Hypothalamus (tissue), 51 donors: ENCODE measurements at places on chromosomes 3 and 15.

DNA sequence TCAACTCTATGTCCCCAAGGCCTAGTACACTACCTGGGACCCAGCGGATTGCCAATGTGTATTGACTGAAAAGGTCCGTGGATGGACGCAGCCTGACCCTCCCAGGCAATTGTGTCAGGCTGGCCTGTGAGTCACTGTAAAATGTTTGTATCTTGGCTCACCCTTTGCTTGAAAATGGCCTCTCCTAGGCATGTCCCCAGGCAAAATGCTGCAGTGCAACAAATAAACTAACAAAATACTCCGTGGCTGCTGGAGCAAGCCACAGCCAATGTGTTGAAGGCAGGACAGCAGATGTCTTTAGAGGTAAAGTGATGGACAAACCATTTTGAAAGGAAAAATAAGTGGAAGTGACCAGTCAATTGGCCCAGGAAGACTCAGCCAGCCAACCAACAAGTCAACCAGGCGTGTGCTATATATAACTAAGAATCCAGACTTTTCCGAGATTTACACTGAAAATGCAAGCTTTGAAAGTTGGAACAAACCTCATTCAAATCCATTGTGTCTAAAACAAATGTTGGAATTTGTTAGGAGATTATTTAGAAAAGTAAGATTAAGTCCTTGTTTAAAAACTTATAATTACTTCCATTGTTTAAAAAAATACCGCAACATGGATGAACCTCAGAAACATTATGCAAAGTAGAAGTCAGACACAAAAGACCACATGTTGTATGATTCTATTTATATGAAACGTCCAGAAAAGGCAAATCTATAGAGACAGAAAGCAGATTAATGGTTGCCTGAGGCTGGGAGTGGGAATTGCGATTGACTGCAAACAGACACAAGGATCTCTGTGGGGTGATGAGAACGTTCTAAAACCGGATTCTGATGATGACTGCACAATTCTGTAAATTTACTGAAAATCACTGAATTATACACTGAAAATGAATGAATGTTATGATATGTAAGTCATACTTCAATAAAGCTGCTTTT is 191.2 kb downstream of the TLE3 start:
- DNase-seq, result no peak

DNA sequence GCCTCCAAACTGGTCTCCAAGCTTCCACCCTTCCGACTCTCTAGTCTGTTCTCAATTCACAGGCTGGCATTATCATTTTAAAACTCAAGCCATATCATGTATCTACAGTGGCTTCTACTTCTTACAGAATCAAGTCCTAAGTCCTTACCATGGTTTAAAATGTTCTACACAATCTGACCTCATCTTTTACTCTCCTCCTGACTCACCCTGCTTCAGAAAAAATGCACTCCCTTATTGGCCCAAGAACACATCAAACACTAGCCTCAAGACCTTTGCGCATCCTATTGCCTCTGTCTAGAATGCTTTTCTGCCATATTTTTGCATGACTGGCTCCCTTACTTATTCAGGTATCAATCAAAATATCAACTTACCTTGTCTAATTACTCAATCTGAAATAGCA is 11.0 kb downstream of the MRPL3 start:
- no peak for DNase-seq

GRCh38 chr3:42116466-42116865 is 25.3 kb downstream of the TRAK1 start:
- no peak for DNase-seq

GRCh38 chr15:92934716-92935115 is 34.6 kb downstream of the CHD2 start:
- DNase-seq, result no peak

- no peak for DNase-seq
Measured at GRCh38 chr3:3815206-3815605, 16.0 kb downstream of the LRRN1 start.

GRCh38 chr15:79047676-79048439 is 42.7 kb downstream of the RASGRF1 start:
- no peak for DNase-seq

GRCh38 chr3:134699721-134700120 is 48.9 kb upstream of the KY start:
- DNase-seq, result no peak

DNA sequence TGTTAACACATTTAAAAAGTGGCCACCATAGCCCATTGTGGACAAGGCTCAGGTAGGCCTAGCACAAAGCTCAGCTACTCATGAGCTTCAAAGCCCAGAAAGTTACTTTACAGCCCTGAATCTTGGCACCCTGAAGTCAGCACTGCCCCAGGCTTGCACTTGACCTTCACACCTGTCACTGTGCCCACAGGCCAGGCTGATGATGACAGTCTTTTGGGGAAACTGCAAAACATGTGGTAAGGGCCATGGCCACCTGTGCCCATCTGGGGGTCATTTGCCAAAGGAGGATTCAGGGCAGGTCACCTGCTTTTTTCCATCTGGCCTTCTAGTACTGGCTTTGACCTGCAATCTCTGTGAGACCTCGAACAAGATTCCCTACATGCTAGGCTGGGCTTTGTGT is 11.0 kb downstream of the CHDH start:
- DNase-seq, result no peak

GRCh38 chr3:51500632-51501131 is 867 bp upstream of the DCAF1 start:
- no peak for DNase-seq

DNA sequence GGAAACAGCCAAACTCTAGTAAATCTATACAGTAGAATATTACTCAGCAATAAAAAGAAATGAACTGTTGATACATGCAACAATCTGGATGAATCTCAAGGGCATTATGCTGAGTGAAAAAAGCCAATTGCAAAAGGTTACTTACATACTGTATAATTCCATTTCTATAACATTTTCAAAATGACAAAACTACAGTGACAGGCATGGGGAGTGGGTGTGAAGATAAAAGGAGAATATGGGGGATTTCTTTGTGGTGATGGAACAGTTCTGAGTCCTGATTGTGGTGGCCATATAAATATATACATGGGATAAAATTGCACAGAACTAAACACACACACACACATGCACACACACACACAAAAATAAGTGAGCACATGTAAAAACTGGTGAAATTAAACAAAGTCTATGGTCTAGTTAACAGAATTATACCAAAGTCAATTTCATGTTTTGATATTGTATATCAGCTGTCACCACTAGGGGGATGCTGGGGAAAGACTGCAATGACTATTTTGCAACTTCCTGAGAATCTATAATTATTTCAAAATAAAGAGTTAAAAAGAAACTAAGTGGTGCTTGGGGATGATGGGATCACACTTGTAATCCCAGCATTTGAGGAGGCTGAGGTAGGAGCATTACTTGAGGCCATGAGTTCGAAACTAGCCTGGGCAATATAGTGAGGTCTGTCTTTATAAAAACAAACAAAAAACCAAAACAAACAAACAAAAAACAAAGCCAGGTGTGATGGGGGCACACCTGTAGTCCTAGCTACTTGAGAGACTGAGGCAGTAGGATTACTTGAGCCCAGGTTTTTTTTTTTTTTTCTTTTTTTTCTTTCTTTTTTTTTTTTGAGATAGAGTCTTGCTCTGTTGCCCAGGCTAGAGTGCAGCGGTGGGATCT is 66.0 kb downstream of the SPTSSB start:
- DNase-seq, result no peak

DNA sequence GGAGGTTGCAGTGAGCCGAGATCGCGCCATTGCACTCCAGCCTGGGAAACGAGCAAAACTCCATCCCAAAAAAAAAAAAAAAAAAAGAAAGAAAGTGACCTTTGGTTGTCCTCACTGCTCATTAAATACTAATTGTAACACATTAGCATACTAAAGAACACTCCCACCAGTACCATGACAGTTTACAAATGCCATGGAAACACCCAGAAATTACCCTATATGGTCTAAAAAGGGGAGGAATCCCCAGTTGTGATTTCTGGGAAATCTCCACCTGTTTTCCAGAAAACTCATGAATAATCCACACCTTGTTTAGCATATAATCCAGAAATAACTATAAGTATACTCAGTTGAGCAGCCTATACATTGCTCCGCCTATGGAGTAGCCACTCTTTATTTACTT is 23.5 kb upstream of the INO80 start:
- DNase-seq, result no peak

DNA sequence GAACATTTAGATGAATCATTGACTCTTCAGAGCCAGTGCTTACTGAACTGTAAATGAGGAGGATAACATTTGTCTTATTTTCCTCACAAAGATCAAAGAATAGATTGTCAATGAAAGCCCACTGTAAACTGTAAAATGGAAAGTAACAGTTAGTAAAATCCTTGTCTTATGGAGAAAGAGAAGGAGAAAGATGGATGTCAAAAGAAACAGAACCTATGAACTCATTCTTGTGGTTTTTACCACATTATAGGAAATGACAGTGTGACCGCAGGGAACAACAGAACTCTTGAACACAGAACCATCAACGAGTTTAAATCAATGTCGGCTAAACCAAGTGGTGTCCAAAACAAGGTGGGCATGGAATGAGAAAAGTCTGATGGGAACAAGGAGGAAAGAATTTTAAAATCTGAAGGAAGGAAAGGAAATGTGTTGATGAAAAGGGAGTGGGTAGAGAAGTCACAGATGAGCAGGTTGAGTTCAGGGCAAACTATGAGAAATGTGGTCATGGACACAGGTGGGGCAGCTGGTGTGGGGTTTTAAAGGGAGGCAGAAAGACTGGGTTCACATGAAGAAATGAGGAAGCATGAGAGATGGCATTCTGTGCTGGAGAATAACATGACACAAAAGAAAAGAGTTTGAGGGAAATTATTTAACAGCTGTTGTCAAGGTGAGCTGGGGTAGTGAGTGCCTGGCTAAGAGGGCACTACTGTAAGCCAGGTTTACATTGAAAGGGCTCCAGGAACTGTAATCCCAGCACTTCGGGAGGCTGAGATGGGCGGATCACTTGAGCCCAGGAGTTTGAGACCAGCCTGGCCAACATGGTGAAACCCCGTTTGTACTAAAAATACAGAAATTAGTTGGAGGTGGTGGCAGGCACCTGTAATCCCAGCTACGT is 42.4 kb upstream of the ETV5 start:
- DNase-seq, result no peak

DNA sequence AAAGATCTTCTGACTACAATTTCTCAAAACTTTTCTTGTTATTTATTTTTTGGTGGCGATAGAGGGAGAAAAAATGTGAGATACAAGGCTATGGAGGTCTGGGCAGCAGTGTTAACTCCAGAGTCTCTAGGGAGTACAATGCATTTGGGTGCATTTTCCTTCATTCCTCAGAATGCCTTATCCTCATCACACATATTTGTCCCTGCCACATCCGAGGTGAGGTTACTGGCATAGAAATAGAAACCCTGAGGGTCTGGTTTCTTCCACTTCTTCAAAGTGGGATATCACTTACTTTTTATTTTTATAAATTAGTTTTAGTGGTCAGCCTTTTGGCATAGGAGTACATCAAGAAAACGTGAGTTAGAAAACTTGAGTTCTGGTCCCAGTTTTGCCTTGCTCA is 150.4 kb downstream of the TIGIT start:
- DNase-seq, result no peak

DNA sequence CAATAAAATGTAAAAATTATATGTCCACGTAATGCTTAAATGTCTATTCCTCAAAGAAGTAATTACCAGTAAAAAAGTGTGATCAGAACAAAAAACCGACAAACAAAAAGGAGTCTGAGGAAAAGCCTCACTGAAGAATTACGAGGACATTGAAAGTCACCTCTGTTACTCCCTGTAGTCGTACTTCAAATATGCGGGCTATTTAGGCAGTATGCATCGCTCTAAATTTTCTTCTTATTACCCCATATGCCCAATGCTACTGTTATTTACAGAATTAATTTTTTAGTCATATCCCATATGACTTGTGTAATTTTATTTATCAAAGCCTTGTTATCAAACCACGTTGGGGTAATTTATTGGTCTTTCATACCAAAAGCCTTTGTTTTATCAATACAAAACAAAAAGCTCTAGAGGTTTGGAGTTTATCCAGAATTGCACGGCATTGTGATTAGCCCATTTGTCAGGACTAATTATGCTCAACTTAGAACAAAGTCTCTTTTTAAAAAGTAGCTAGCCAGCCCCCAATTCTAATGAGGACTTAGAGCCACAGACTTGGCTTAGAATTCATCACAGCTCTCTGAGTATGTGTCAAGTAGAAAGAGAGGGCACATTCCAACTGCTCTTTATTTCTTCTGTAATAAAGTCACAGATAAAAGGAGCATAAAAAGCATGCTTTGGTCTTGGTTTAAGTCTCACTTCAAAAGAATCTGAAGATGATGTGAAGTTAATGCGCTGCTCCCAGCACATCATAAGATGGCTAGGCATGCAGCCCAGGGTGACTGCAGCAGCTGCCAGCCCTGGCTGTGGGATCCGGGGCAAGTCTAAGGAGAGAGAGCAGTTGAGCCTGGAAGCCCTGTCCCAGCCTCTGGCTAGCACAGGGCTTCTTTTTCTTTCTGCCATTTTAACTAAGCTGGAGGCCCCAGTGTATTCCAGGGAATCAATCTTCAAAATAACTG is 521.0 kb downstream of the GABRG3 start:
- peak; percentile 68 for DNase-seq

- DNase-seq, result no peak
Measured at GRCh38 chr3:192435241-192435640, 292.1 kb downstream of the FGF12 start.

GRCh38 chr3:172700256-172700655 is 10.6 kb downstream of the NCEH1 start:
- no peak for DNase-seq

GRCh38 chr3:159273608-159274007 is 471.8 kb downstream of the MFSD1 start:
- DNase-seq, result no peak

DNA sequence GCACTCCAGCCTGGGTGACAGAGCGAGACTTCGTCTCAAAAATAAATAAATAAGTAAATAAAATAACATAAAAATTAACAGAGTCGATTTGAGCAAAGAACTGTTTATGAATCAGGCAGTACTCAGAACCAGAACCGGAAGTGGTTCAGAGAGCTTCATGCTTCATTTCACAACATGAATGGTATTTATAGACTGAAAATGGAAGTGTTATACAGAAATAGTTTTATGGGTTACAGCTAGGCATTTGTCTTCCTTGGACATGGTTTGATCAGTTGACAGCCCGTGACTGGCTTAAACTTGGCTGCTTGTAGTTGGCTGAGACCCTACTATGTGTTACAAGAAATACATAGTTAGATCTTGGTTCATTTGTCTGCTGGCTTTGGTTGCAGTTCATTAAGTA is 216.0 kb upstream of the MCTP2 start:
- DNase-seq, result no peak

DNA sequence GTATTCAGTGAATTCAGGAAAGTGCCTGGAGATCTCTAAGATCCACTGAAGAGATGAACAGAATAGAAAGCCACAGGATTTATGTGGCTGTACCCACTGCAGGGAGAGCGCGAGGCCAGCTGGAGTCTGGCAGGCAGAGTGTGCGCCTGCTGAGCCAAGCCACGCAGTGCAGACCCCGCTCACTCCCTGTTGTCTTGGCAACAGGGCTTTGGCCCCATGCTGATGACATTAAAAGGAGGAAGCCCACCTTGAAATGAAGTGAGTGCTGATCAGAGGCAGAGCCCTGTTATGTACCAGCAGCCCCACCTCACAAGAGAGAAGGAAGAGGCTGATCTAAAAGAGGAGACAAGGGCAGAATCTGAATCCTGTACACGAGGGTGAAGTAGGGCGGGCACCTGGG is 36.7 kb downstream of the PXYLP1 start:
- DNase-seq, result no peak

- DNase-seq, result no peak
Measured at GRCh38 chr15:51366920-51367319, 25.5 kb downstream of the GLDN start.

GRCh38 chr3:68135067-68135466 is 480.7 kb upstream of the SUCLG2 start:
- DNase-seq, result no peak
